ENCODE measurements at places on chromosomes 12 and 14.

DNA sequence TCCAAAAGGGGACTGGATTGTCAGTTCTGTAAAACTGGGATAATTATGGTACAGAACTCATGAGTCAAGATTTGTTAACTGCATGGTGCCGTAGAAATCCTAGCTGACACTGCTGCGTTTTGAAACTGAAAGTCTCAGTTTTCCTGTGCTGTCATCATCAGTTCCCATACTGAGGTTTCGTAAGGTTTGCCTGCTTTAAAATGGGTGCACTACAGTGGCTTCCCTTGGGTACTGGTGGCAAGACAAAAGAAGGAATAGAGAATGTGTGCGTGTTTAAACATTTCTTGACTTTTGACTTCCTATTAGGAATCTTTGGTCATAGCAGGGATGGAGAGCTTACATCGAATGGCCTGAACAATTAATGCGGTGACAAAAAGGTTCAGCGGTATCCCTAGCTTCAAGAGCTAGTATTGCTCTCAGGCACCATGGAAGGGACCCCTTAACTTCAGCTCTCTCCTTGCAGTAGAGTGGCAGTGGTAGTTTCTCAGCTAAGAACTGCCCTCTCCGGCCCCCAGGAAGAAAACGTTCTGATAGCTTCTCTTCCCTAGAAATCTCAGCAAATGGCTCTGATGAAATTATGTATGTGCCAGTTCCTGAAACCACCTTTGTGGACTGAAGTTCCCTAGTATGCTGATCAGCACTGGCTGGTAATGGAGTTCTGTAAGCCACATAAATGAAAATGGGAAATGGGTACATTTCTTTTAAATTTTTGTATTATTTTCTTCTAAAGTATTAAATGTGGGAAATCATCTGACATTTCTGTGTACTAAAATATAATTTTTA, 28.9 kb downstream of the ANO6 start:
- DNase-seq = no peak

GRCh38 chr12:29299633-29300032, 81.3 kb downstream of the ERGIC2 start:
- DNase-seq = no peak

- peak; percentile 89 for DNase-seq
Measured at GRCh38 chr12:75954041-75954440, 77.5 kb downstream of the PHLDA1 start.

GRCh38 chr14:87698481-87698880, 294.5 kb downstream of the GALC start:
- no peak for DNase-seq

- no peak for DNase-seq
Measured at GRCh38 chr14:103688906-103689902, 26.0 kb downstream of the XRCC3 start.

DNA sequence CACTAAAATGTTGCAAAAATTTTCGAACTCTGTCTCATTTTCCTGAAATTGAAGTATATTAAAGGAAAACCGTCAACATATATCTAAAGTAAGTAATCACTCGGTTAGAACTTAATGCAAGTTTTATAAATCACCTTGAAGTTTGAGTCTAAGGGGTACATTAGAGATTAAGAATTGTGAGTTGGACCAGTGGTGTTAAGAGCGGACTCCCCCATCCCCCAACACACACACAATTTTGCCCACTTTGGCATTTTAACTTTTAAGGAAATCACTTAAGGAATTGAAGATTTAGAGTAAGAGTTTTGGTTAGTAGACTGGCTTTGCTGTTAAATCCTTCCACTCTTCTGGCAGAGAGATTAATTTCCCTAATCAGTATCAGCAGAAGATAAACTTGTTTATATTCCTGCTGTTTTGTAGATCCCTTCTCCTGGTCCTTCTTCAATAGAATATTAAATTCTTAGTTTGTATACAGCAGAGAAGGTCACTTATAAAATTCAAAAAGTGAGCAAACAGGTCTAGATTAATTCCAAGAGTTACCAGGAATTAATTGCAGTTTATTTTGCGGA, 1.5 kb downstream of the HIF1A start:
- no peak for DNase-seq

DNA sequence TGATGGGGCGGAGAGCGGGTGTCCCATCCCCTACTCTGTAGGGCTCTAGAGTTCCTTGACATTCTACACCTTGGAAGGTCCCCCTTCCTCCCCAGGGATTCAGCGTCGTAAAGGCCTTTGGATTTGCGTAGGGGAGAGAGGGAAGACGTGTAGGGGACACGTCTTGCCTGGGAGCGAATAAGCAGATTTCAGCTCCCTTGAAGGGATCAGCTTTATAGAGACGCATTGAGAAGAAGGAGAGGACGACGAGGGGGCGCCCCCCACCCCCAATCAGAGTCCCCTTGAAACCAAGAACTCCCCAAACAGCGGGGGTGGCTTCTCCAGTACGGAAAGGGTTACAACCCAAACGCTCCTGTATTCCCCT, 324 bp downstream of the CALCOCO1 start:
- no peak for DNase-seq

DNA sequence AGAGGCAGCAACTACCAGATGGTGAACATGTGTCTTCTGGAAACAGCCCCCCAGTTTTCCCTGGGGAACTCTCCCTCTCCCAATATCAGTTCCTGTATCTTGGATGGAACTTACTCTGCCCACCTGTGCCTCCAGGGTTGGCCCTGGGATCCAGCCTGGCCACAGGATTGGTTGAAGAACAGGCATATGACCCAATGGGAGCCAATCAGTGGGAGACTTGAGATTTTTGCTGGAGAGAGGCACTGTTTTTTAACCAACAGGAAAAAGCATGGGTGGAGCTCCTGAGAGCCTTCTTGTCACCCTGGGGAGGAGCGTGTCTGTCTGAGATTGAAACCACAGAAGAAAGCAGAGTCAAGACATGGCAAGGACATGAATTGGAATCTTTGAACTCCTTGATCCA, 33.6 kb upstream of the COX6A1 start:
- no peak for DNase-seq

DNA sequence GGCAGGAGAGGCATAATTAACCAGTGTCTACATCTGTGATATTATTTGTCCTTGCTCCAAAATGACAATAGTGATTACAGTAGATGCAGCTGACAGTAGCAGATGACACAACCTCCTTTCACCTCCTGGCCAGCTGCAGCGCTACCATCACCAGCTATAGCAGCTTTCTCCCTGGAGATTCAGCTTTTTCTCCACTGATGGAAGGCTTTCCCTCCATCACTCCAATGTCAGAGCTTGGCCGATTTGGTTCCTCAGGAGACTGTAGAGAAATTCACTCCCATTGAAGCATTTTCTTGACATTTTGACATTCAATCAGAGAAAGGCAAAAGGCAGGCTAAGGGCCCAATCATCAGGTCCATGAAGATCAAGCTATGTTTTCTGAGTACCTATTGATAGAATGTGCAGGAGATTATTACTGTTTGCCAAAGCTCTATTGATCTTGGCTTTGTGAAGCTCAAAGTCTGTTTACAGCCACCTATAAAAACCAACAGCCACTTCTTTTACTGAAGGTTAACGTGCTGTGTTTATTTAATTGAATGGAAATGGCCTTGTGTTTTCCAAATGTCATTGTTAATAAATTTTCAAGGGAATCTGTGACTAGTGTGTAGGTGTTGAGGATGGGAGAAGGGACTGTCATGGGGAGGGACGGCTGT, 785.1 kb downstream of the DIO2 start:
- no peak for DNase-seq

GRCh38 chr12:41731061-41731460, 413.6 kb downstream of the GXYLT1 start:
- DNase-seq = no peak

DNA sequence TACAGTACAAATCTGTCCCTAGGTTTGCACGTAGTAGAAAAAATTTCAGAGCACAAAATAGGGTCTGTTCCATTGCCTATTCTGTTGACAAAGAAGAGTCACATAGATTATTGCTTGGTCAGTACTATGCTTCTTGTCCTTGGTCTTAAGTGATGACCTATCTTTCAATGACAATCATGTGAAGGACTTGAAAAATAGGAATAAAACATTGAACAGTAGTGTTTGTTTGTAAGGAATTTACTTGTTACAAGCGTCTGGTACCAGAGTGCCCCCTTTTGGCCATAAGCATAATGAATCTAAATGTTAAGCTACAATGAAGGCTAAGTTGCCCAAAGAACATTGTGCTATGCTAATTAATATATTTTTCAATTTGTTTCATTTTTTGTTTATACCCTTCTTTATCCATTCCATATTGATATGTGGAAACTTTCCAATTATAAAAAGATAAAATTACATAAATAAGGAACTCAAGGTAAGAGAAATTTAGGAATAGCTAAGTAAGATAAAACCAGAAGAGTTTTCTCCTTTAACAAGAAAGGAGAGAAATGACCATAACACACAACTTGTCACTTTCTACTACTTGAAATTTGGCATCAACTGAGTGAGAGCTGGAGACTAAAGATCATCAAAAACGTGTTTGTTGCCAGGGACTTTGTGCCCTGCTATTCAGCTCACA, 204.7 kb downstream of the EPS8 start:
- DNase-seq = peak; percentile 18

GRCh38 chr14:45194964-45195363, 58.0 kb downstream of the MIS18BP1 start:
- DNase-seq = no peak

DNA sequence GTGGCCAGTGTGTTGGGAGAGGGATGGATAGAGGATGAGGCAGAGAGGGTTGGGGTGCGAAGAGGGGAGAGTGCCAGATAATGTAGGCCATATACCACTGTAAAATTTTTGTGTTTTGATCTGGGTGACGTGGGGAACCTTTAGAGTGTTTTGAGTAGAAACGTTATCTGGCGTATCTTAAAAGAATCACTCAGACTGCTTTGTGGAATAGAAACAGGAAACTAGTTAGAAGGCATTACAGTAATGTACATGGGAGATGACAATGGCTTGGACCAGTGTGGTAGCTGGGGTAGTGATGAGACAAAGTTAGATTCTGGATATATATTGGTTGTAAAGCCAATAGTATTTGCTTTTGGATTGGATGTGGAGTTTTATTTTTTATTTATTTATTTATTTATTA, 20.6 kb downstream of the ATF1 start:
- DNase-seq = no peak

DNA sequence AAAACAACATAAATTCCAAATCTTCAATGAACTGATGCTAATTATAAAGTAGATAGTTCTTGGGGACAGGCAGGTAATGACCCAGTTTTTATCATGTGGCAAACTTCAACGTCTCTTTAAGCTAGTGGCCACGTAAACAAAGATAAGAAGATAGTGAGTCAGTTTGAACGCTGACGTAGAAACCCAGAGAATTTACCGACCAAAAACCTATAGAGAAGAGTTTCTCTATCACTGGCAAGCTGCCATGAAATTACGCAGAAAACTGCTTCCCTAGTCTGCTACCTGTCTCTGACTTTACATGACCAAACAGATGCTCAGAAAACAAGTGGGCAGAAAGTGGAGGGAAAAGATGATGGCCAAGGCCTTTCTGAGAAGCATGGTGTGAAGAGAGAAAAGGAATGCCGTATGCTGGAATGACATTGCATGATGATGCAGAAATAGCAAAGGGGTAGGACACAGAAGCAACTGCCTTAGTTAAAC, 136.3 kb downstream of the ITPR2 start:
- DNase-seq = no peak

GRCh38 chr12:62466018-62466593, 520 bp upstream of the MON2 start:
- peak; percentile 5 for DNase-seq

DNA sequence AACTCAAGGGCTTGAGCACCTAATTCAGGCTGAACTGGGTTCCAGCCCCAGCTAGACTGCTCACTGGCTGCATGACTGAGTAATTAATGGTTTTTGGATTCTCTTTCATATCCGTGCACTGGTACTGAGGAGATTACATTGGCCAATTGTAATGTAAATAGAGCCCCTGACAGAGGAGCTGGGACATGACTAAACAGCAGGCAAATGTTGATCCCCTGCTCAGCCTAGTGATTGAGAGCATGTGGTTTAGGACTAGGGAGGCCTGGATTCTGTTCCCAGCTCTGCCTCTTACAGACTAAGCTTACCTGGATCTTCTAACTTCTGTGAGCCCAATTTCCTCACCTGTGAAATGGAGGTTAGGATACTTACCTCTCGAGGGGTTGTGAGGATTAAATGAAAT, 204.3 kb downstream of the ESR2 start:
- DNase-seq = no peak

DNA sequence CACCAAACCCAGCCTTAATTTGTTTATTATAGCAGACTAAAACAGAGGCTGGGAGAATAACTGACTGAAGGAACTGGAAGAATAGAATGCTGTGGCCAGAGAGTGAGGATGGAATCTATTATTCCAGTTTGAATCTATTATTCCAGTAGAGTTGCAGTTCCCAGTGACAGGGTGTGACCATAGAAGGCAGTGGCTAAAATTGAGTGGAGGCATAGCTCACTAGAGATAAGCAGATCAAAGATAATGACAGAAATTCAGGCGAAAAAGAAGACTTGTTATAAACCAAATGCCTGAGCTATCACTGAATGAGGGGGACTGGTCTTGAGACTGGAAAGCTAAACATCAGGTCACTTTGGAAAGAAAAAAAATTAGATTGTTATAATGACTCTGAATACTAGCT, 26.0 kb upstream of the SNX6 start:
- no peak for DNase-seq

GRCh38 chr12:54977155-54977554, 7.4 kb downstream of the TESPA1 start:
- DNase-seq = peak; percentile 9

DNA sequence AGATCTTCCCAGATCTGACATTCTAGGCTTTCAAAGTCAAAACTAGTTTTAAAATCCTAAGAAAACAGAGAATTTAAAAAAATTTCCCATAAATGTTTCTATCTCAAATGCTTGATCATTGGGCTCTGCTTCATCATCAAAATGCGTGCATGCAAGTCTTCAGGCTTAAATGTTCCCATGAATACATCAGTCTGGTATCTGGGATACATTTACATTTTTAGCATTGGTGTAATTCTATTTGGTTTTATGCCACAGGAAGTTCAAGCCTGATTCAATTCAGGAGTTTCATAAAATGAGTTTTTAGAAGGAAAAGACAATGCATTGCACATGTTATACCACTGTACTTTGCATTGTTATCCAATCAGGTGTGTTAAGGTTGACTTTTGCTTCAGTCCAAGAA, 336.4 kb downstream of the PCNX1 start:
- DNase-seq = peak; percentile 57

- no peak for DNase-seq
Measured at GRCh38 chr12:2152134-2152533, 99.3 kb downstream of the CACNA1C start.

DNA sequence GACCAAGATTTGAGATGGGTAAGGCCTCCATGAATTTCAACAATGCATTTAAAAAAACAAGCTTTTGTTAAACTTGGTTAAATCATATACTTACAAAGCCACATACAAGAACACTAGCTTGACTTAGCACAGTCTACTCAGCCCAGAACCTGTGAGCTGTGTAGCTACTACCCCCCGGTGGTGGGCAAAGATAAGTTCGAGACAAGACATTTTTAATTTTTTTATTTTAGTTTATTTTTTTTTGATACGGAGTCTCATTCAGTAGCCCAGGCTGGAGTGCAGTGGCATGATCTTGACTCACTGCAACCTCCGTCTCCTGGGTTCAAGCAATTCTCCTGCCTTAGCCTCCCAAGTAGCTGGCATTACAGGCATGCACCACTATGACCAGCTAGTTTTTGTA, 3.7 kb upstream of the NECAP1 start:
- peak; percentile 71 for DNase-seq

GRCh38 chr12:122086116-122086515, 7.6 kb downstream of the MLXIP start:
- no peak for DNase-seq

GRCh38 chr12:97387844-97388243, 74.8 kb upstream of the RMST start:
- no peak for DNase-seq
